ENCODE measurements at places on chromosomes 5 and 9.

- DNase-seq, result no peak
These were observed 34.7 kb downstream of the GLT6D1 start for GRCh38 chr9:135604437-135605237.

GRCh38 chr9:137506702-137507171 lies 43.5 kb downstream of the PNPLA7 start:
- DNase-seq, result no peak

- no peak for DNase-seq
These were observed 448.7 kb upstream of the ACTBL2 start for GRCh38 chr5:57931352-57931751.

DNA sequence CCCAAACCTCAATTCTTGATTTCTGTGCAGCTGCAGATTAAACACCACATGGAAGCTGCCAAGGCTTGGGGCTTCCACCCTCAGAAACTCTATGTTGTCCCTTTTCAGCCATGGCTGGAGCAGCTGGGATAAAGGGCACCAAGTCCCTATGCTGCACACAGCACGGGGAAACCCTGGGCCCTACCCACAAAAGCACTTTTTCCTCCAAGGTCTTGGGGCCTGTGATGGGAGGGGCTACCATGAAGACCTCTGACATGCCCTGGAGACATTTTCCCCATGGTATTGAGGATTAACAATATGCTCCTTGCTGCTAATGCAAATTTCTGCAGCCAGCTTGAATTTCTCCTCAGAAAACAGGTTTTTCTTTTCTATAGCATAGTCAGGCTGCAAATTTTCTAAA lies 41.8 kb upstream of the CDH9 start:
- DNase-seq, result no peak

GRCh38 chr5:160665460-160665859 lies 186.6 kb downstream of the ATP10B start:
- DNase-seq, result no peak

- no peak for DNase-seq
These were observed 1063.9 kb upstream of the ACO1 start for GRCh38 chr9:31320494-31320893.

DNA sequence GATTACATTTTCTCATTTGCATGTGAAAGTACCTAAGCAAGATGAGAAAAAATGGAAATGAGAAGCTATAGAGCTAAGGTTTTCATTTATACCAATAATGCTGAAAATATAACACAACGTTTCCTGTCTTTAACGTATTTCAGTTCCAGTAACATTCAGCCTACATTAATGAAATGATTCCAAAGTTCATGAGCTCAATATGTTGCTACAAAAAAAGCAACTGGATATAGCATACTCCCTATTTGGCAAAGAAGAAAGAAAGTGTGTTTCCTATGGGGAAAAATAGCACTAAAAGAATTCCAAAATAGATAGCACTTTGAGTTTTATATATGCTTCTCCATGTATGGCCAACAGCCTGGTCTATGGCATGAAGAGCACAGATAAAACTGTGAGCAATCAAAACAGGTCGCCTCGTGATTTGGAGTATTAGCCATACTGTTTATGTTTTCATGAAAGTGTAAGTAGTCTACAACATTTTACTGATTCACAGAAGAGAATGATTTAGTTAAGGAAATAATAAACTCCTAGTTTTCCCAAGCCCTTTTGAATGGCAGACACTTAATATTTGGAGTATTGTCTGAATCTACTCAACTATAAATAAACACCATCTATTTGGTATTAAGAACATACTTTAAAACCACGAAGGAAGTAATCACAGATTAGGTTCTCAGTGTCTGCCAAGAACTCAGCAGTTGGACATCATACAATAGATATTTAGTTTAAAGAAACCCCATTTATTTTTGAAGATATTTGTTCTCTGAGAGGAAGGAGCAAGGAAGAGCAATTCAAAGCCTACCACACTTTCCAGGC lies 258.7 kb upstream of the RASA1 start:
- DNase-seq, result no peak

Measured in cortex of kidney (tissue), 1 donor.